Stimulated activated CD4-positive, alpha-beta T cell treated with anti-CD3 and anti-CD28 coated beads, Interleukin-1b, Interleukin-23, amount 100 ng/mL, for 1 hour (primary cell): ENCODE measurements at places on chromosomes 1 and 21.

- no peak for DNase-seq
Measured at GRCh38 chr1:224591326-224591725, 24.8 kb upstream of the CNIH3 start.

GRCh38 chr1:184028854-184029623, 8.5 kb downstream of the COLGALT2 start:
- no peak for DNase-seq

DNA sequence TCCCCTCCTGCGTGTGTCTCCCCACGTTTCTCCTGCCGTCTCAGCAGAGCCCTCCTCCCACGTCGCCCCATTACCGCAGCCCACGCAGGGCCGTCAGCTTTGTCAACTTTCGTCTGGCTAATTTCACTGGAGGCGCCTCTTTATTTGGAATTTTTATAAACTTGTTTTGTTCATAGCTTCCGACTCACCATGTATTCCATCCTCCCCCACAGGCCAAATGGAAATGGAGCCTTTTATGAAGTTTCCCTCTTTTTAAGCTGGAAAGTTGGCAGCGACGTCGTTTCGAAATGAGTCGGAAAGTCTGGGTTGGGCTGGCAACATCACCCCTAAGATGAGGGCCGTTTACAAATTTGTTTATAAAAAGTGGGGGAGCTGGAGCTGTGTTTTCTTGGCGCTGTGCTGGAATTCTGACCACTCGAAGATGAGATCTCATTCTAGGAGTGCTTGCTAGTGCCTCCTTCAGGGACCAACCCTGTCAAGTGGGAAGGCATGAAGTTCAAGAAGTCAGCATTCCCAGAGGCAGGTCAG, 23.7 kb upstream of the SLC45A1 start:
- DNase-seq: no peak

- no peak for DNase-seq
Measured at GRCh38 chr1:27577504-27578188, 26.3 kb downstream of the AHDC1 start.

GRCh38 chr1:236066054-236066453, 1.2 kb upstream of the NID1 start:
- no peak for DNase-seq

GRCh38 chr1:88983791-88984559, 8.5 kb downstream of the KYAT3 start:
- DNase-seq: no peak

DNA sequence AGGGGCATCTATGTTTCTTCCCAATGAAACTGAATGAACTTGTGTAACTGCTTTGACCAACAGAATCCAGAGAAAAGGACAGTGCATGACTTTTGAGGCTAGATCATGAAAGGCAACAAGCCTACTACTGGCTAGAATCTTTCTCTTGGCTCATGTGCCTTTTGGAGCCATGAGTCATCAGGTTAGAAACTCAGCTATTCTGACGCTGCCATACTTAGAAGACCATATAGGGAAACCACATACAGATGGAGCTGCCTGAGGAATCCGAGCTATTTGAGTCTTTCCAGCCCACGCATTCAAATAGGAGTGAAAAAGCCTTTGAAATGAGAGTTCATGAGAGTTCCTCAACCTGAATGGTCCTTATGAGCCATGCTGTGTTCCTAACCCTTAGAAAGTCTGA, 738.5 kb upstream of the CHRM3 start:
- DNase-seq: no peak

GRCh38 chr1:54291276-54292001, 91.5 kb downstream of the MRPL37 start:
- no peak for DNase-seq

GRCh38 chr21:41560661-41561158, 52.8 kb upstream of the TMPRSS2 start:
- no peak for DNase-seq

DNA sequence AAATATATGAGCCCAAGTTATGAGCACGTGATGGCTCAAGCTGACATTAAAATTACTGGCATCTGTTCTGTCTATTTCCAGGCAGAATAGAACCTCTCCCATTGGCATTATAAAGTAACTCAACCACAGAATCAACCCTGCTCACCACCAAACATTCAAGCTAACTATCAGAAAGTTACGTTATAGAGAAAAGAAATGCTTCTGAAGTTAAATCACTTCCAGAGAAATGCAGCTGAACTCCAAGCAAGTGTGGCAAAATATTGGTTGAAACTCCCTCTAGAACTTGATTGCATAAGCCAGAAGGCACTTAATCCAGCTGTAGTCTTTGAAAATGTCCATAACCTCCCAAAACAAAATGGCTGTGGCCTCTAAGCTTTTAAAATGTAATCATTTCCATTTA, 36.2 kb upstream of the UBE2U start:
- no peak for DNase-seq

DNA sequence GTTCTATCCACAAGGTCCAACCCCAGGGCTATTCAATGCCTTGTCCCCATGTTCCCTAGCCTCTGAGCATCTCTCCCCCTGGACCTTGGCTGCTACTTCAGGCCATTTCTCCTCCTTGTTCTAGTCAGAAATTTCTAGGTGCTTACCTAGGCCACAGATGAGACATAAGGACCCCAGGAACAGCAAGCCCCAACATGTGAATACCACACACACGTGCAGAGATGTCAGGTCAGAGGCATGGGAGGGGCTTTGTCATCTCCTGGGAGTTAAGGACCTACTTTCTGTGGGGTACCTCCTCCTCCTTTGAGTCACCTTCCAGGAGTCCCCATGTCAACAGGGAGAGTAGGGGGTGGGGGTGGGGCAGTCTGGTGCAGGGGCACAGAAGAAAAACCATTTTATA, 7.1 kb upstream of the RGS16 start:
- no peak for DNase-seq

GRCh38 chr1:160834945-160835565, 27.6 kb downstream of the CD244 start:
- no peak for DNase-seq

DNA sequence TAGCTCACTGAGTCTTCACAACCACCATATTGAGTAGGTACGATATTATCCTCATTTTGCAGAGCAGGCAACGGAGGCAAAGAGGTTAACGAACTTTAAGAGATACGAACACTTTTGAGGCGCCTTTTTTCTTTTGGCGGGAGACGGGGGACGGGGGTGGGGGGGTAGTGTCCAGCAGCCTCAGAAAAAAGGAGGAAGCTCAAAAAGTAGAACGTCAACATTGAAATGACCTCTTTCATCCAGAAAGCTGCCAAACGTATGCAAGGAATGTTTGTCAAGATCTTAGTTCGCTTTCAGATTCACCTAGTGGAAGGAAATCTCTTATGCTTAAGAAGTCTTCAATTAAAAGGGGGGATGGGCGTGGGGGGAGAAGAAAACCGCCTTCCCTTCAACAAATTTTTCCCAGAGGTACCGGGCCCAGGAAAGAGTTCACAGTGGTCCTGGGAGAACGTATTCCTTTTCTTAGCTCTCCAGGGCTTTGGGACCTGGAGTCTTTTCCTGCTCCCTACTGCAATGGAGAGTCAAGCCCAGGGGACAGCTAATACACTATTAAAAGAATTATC, 1.1 kb upstream of the PCAT6 start:
- DNase-seq: no peak

DNA sequence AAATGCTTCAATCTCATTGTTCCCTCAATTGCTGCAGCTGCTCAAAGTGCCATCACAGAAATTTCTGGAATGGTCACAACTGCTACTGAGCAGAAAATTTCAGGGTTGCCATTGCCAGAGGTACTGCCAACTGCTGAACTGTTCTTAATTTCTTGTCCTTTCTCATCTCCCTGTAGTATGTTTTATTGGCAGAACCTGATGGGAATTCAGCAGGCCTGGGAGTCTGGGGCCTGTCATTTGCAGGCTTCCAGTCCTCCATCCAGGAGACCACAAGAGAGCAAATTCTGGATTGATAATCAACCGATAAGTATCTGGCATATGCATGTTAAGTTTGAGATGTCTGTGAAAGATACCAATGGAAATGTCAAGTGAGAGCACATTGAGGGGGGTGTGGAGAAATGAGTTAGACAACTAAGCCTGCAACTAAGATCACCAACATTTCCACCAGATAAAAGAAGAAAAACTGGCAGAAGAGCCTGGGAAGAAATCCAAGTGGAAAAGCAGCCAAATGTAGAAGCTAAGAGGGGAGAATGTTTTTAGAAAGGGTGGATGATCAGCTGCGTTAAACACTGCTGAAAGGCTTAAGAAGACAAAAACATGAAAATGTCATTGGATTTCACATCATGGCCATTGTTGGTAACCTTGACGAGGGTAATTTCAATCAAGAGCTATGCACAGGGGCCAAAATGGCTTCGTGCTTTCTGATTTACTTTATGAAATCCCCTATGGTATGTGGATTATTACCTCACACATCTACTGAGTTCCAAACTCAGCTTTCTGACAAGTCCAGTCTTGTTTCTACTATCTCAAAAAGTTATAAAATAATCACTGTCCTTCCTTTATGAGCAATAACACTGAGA, 648.1 kb downstream of the PLPP3 start:
- DNase-seq: no peak

- DNase-seq: no peak
Measured at GRCh38 chr1:180239145-180240096, 9.4 kb downstream of the LHX4 start.

DNA sequence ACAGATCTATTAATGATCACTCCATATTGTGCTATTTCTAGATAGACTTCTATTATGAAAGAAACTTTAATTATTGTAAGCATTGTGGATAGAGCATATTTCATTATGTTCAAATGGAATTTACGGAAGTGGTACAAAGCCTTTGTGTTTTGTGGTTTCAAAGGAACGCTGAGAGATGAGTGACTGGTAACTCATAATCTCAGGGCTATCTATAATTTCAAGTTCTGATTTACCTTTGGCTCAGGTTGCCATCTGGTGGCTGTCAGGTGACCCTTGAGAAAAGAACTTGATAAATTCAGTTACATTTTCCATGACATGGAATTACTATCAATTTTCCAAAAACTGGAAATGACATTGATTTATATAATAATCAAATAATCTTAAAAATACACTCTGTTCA, 12.2 kb downstream of the NTNG1 start:
- no peak for DNase-seq

GRCh38 chr1:33641104-33641830, 168.8 kb downstream of the ZSCAN20 start:
- DNase-seq: no peak

GRCh38 chr1:1080951-1081310, 6.8 kb upstream of the RNF223 start:
- no peak for DNase-seq

- DNase-seq: no peak
Measured at GRCh38 chr21:43757601-43758000, 18.5 kb downstream of the CSTB start.

DNA sequence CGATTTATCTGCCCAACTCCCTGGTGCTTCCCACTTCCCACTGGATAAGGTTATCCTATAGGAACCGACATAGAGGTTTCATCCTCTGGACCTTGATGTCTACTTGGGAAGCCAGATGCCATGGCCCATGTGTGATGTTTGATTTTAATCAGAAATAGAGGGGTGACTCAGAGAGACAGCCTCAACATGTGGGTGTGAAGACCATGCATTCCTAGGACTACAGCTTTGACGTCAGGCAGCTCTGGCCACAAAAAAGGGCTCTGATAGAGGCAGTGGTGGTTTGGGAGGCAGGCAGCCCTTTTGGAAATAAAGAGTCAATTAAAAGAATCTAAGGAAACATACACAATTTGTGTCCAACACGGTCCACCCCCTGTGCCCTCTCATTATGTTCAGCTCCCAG, 5.2 kb upstream of the SH2D2A start:
- no peak for DNase-seq

- DNase-seq: no peak
Measured at GRCh38 chr1:86965827-86966182, 51.4 kb downstream of the HS2ST1 start.

DNA sequence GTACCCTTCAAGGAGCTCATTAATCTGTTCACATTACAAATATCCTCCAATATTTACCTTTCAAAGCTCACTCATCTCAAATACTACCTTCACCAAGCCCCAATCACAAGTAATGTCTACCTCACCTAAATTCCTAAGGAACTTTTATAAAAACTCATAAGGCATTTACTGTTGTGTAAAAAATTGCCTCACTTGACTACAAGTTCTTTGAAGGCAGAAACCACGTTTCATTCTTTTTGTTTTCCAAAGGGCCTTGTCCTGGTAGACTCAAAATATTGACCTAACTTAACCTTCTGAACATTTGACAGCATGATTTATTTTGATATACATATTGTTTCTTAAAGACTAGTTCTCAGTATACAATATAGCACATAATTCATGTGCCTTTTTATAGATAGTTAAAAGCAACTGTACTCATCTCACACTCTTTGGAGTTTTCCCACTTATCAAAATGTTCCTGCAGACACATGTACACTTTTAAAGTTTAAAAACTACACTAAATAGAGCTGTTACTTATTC, 2.5 kb downstream of the USP33 start:
- DNase-seq: no peak

- DNase-seq: no peak
Measured at GRCh38 chr1:227459977-227460376, 103.4 kb upstream of the ZNF678 start.

DNA sequence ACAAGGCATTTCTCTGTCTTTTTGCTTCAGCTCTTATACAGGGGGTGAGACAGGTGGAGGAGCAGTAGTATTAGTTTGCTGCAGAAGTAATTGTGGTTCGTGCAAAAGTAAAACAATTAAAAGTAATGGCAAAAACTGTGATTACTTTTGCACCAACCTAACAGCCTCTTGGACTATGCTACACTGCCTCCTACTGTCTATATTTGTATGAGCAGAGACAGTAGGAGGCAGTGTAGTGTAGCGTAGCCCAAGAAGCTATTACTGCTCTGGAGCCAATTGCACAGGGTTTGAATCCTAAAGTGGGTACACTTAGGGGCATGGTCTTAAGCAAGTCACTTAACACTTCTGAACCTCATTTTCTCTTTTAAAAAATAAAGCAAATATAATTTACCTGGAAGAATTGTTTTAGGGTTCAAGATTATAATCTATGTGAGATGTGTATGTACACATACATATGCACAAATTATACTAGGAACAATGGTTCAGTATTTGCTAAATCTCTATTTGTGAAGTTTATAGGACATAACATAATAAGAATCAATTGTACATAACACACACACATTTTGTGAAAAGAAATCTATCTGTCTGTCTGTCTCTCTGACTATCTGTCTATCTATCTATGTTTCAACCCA, 103.8 kb downstream of the BRINP3 start:
- DNase-seq: no peak

DNA sequence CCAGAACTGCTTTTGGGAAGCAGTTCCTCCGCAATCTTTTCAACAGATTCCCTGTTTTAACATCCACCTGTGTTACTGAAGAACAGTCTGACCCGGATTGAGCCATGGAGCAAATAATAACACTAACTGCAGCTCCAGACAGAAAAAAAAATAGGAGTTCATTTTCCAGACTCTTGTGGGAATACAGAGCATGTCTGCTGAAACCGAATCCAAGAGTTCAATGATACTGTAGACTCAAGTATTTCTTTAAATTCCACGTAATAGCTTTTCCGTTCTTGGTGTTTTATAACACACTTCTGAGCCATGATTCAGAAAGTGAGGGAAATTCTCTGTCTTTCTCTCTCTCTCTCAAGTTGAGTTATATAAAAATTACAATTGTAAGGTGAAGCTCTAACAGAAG, 60.6 kb downstream of the DDAH1 start:
- no peak for DNase-seq
